NCI-H526 (cell line): ENCODE measurements at places on chromosomes 12 and 14.

- no peak for DNase-seq
Observed at GRCh38 chr12:114764510-114764909, 80.5 kb upstream of the TBX3 start.

DNA sequence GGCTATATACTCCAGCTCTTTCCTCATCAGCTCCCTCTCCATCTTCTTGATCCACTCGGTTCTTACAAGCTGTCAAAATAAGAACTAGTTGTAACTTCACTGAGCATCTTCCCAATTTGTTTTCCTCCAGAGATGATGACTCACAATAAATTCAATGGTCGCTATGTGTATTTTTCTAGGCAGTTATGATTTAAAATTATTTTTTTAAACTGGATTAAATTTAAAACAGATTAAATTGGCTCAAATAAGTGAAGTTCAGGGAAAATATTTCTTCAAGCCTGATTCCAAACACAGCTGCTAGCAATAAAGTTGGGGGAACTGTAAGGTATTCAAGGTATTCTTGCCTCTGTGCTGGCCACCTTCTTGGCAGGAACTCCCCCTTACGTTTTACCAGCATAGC lies 717.7 kb upstream of the USP15 start:
- no peak for DNase-seq

DNA sequence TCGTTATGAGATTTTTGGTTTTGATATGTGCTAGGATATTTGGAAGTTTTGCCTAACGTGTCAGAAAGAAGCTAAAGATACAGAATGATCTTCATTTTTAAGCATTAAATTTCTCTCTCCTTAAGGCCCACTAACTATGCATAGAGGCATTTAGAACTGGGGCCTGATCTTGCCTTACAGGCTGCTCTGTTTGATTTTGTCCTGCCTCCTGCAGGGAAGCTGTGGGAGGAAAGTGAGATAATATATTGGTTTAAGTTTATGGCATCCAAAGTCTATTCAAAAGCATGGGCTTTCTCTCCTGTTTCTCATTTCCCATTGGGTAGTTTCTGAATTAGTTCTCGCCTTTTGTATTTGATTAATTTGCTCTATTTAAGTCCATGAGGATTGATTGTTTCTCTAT lies 250.3 kb upstream of the FBXO33 start:
- DNase-seq: no peak

GRCh38 chr14:78688503-78688902 lies 518.3 kb downstream of the NRXN3 start:
- no peak for DNase-seq

- no peak for DNase-seq
Observed at GRCh38 chr14:72986857-72987256, 40.0 kb downstream of the ZFYVE1 start.

- DNase-seq: no peak
Observed at GRCh38 chr12:79973801-79974200, 38.9 kb upstream of the PPP1R12A start.

DNA sequence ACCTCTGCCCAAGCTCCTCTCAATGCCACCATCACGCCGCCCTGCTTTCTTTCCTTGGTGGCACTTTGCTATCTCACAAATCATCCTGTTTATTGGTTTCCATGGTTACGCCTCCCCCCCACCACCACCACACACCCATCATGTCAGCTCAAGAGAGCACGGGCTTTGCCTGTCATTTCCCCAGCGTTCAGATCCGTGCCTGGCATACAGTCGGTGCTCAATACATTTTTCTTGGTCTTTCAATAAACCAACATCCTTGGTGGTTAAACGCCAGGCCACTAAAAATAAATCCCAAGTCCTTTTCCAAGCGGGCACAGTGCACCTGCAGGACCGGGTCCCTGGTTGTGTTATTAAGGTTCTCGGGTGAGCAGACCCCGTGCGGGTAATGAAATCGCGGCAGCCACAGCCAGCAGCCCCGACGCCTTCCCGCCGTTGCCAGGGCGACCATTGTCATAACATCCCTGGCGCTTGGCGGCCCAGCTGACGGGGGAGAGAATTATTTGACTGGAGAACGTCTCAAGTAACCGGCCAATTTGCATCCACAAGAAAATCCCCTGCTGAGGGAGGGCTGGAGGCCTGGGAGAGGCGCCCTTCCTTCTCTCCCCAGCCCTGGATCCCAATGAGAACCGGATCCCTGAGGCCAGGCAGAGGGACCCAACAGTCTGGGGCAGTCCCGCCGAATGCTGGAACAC lies 92.9 kb downstream of the KSR2 start:
- DNase-seq: peak; percentile 95

GRCh38 chr14:44612002-44612401 lies 104.9 kb upstream of the FSCB start:
- no peak for DNase-seq

DNA sequence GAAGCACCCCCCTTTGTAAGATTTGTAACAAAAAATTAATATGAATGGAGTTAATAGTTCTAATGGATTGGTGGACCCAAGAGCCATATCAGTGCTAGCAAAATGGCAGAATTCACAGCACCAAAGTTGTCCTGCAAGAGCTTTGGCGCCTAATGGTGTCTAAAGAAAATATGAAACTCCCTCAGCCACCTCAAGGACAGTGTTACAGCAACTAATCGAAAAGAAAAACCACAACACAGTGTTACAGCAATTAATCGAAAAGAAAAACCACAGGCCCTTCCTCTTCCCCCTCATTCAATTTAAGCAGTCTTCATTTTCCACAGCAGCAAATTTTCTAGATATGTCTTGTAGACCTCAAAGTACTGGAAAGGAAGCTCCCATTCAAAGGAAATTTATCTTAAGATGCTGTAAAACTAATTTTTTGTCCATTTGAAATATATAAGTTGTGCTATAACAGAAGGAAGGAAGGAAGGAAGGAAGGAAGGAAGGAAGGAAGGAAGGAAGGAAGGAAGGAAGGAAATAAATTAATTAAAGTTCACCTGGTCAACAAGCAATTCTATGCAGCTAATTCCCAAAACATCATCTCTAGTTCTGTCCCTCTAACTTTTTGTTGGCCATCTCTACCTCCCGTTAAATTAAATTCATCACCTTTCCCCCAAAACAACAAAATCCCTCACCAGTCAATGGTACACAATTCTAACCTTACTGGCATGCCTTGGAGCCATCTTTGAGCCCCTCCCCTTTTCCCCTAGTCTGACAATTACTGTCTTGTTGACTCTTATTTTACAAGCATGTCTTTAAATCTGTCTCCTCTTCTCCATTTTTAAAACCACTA lies 17.4 kb downstream of the LRP6 start:
- DNase-seq: no peak

DNA sequence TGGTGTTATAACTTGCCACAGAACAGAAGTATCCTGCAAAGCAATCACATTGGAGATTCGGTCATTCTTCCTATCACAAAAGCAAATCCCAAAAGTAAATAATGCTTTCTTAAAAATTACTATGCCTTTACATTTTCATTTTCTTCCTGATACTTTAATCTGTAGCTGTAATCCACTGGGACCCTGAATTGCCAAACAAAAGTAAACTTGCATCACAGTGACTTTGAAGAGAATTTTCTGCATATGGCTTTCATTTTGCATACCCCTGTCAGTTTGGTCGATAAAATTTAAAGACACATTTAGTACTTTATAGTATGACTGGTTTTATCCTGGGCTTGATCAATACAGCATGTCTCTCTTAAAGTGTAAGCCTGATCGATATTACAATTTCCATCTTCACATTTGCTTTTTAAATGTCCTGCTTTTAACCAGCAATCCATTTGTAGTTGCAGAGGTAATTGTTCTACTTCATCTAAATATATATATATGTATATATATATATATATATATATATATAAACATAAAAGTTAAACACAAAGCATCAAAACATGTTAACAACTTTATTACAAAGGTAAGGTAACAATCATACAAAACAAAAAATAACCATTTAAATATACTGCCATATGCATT lies 53.7 kb upstream of the PLEKHA5 start:
- no peak for DNase-seq
